ENCODE measurements at places on chromosomes 13 and 19.
A peak's percentile ranks its signal among the peaks of the same experiment; 100 is the strongest.

DNA sequence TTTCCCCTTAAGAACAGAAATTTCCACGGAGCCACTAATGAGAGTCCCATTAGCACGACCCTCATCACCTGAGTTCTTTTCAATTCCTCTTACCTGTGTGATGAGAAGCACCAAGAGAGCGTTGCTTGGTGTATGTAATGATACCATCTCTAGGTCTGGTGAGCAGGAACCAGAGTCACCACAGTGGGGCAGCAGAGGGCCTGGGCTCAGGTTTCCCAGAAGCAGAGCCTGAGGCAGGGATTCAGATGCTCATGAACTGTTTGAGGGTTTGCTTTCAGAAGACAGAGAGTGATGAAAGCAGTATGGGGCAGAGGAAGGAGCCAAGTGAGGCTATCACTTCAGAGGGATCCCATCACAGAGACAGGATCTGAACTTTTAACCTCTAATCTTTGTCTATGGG, 3.1 kb upstream of the PTPRH start:
- DNase-seq: peak; percentile 19

DNA sequence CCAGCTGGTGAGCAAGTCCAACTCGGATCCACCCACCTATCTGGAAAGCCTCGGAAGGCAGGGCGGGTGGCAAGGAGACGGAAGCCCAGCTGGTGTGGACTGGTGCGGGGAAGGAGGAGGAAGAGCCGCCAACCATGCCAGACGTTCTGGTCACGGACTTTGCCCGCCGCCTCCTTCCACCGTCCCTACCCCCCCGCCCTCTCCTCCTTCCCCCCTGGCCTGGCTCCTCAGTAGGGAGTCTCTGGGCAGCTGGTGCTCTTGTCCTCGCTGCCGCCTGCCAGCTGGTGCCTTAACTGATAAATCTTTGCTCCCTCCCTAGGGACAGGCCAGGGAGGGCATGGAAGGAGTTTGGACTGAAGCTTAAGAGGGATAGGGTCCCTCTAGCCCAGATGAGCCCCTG, 4.8 kb downstream of the SYNGR4 start:
- DNase-seq: no peak

GRCh38 chr19:32622002-32622401, 41.0 kb downstream of the PDCD5 start:
- DNase-seq: no peak

DNA sequence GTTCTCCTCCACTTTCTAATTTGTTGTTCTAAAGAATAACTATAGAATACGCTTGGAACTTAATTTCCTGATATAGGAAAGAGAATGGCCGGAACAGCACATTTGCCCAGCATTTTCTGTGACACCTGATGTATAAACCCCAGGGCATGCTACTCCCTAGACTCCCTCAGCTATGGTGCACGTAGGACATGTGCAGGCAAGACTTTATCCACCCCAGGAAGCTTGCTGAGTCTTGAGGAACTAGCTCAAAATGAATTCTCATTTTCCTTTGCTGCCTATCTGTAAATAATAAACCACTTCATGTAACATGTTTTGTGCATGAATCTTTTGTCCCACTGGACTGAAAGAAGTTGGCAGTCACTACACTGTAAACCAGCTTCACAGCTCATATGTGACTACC, 535.8 kb upstream of the SLITRK1 start:
- no peak for DNase-seq

- DNase-seq: peak; percentile 26
These were observed 26.7 kb upstream of the NAPA start for GRCh38 chr19:47541518-47541917.

GRCh38 chr13:43072394-43072793, 49.0 kb downstream of the DNAJC15 start:
- no peak for DNase-seq

DNA sequence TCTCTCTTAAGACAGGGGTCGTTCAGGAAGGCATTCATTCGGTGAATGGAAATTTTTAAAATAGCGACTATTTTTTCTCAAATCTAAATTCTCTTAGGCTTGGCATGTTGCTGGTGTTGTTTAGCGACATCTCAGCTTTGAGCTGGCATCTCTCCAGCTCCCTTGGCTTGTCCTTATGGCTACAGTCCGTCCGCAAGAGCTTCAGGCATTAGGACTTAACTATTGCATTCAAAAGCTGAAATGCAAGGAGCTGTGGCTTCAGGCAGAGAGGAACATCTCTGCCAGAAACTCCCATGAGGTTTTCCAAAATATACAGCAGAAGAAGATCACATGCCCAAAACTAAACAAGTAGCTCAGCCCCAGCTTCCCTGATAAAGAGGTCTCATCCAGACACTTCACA, 578.5 kb downstream of the EFNB2 start:
- no peak for DNase-seq

DNA sequence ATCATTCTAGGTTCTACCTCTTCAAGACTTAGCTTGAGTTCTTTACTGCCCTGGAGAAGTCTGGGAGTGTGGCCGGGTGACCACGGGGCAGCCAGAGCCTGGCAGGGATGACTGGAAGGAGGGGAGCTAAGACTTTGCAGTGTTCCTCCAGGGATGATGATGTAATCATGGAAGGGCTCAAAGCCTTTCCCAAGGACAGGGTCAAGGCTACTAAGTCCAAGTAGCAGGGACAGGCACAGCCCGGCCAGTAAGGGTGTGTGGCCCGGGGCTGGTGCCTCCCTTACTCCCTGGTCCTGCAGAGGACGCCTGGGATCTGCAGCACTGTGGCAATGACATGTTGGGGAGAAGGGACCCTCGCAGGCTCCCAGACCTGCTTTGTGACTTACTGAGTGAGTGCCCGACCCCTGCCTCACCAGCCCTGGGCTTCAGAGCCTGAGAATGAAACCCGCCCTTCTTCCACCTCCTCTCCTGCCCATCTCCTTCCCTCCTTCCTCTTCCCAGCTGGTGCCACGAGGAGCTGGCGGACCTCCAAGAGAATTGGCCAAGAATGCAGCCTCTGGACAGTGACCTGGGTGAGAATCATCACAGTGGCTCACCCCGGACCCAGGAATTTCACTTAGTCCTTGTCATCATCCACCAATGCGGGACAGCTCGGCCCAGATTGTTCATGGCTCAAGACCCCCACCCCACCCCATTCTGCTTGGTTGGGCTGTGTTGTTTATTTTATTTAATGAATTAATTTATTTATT, 15.6 kb upstream of the FBXO17 start:
- no peak for DNase-seq

- DNase-seq: no peak
These were observed 682.7 kb upstream of the ARGLU1 start for GRCh38 chr13:107250628-107251027.

DNA sequence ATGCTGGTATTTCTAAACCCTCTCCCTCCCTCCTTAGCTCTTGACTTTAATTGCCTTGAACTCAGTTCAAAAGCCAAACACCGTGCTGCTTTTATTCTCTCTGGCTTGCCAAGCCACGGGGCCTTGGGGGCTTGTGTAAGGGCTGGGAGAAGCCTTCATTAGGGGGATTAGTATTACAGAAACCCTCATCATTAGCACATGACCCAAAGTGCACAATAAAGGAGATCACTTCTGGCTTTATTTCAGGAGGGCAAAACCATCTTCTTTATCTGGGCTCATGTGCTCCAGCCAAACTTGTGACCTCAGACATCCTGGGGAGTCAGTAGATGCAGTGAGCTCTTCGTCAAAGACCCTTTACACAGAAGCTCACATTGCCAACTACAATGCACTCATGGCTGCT, at the start of gene DCT:
Gene DCT (minus strand): TSS at position 67 of the 400 bp plus-strand sequence. CDS start 427 bp downstream, outside the sequence.
- no peak for DNase-seq

DNA sequence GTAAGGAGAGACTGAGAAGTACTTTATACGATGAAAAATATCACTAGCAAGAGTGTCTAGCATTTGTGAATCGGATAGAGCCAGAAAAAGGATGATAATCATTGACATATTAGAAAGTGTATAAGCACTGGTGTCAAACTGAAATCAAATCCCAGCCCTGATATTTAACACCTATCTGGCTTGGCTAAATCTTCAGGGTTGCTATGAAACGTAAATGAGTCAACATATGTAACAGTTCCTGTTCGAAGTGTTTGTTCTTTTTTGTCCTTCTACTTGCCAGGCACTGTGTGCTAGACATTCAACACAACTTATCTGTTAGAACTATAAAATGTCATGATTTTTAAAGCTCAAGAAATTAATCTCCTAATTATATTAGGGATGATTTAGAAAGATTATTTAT, 40.8 kb downstream of the SERPINE3 start:
- DNase-seq: no peak

- DNase-seq: no peak
These were observed 26.3 kb downstream of the EPS15L1 start for GRCh38 chr19:16445238-16446107.
